Activated CD4-positive, alpha-beta memory T cell treated with anti-CD3 and anti-CD28 coated beads for 36 hours (primary cell): ENCODE measurements at places on chromosomes 7 and 10. TPM values are rescaled to one million over a fixed set of nuclear protein-coding genes. Genes with fewer than 3 reads are reported as not detected.

- H3K4me1 ChIP-seq, result no peaks in the 10 kb centered on the region
- no peak for DNase-seq
- H3K4me3 ChIP-seq, result no peak overlapping the region
- no peak overlapping the region for H3K27ac ChIP-seq
- H3K36me3 ChIP-seq, result no peaks in the 10 kb centered on the region
These were observed 23.2 kb downstream of the PNLIPRP3 start for GRCh38 chr10:116450861-116451260.

DNA sequence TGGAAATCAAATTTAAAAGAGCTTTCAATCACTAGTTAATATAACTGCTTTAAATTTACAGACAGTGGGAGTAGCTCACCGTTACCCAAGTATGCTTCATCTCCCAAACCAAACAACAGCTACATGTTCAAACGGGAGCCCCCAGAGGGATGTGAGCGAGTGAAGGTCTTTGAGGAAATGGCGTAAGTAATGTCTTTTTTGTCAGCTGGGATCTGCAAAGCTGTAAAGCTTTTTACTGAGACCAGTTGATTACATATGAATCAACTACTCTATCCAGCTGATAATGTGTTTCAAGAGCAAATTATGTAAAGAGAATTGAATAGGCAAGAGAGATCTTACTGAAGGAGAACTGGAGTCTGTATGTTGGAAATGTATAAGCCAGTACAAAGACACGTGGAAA is 116.2 kb downstream of the GLCCI1 start:
- H3K27ac ChIP-seq, result no peak overlapping the region
- no peaks in the 10 kb centered on the region for H3K27me3 ChIP-seq
- peaks cover 10% of the 10 kb centered on the region for H3K36me3 ChIP-seq
- no peak overlapping the region for H3K4me3 ChIP-seq

GRCh38 chr10:76329891-76330575 is 898.6 kb downstream of the LRMDA start:
- DNase-seq, result no peak
- no peak overlapping the region for H3K27ac ChIP-seq
- H3K36me3 ChIP-seq, result no peaks in the 10 kb centered on the region
- no peaks in the 10 kb centered on the region for H3K4me1 ChIP-seq

DNA sequence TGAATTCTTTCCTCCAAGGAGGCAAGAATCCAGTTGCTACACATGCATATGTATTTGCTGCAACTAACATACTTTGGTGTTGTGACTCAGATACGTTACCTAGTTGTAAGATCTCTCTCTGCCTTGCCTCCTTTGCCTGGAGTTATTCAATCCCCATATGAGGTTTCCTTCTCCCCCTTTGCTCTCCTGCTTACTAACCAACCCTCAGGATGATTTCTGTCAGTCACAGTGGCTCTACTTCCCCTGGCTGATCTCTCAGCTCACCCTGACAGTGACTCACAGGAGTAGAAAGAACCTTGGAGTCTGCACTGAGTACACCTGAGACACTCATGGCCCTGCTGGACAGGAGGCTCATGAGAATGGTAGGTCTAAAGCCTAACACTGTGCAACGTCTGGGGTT is 92.0 kb downstream of the TMEM106B start:
- no peak overlapping the region for H3K27ac ChIP-seq
- H3K4me3 ChIP-seq, result no peak overlapping the region
- H3K4me1 ChIP-seq, result peaks cover 8% of the 10 kb centered on the region
- no peaks in the 10 kb centered on the region for H3K27me3 ChIP-seq
- DNase-seq, result no peak
- no peaks in the 10 kb centered on the region for H3K36me3 ChIP-seq

DNA sequence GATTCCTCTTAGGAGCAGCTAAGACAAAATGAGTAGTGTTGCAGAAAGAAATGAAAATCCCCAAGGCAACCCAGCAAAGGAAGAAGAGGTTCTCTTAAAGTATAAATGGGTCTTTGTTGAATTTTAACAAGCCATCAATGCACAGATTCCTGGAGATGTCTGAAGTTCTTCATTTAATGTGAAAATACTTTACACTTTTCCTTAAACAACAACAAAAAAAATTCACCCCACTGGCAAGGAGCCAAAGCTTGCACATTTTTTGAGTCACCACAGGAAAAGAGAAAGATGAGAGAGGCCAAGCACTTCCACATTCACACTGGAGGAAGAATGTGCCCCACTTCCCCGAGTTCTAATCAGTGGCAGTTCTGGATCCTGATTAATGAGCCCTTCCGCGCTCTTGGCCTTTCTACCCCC is 286.4 kb upstream of the MEOX2 start:
- no peak overlapping the region for H3K4me3 ChIP-seq
- H3K36me3 ChIP-seq, result no peaks in the 10 kb centered on the region
- DNase-seq, result no peak
- H3K27ac ChIP-seq, result no peak overlapping the region

- no peaks in the 10 kb centered on the region for H3K4me1 ChIP-seq
- H3K27ac ChIP-seq, result no peak overlapping the region
- no peaks in the 10 kb centered on the region for H3K36me3 ChIP-seq
These were observed 115.2 kb upstream of the FGFR2 start for GRCh38 chr10:121713486-121713885.

Gene CDK5
- total RNA-seq, result 12.8 TPM

Gene SLC25A40
- 54.9 TPM for total RNA-seq

Gene TCAF1
- 26.1 TPM for total RNA-seq
